Endodermal cell (in vitro differentiated cells): ENCODE measurements at places on chromosomes 11 and 22. TPM values are rescaled to one million over a fixed set of nuclear protein-coding genes. Genes with fewer than 3 reads are reported as not detected.
A peak's percentile ranks its signal among the peaks of the same experiment; 100 is the strongest.

DNA sequence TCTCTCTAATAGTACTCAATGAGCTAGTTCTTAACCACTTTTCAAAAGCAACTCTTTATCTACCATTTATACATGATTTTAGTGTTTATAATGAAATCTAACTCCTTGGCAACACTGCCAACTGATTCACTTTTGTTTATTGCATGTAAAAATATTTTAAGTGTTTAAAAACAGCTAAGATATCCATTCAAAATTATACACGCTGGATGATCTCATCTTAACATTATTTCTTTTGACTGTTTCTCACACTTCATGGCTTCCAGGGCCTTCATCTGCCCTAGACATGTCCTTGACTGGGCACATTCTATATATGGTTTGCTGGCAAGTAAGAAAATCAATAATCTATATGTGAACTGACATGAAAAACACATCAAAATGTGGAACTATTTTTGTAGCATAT lies 414.6 kb upstream of the LUZP2 start:
- no peak for DNase-seq

Gene WDR74
- 36.1 to 50.6 TPM (median 44.6 TPM) in 3 replicates for total RNA-seq

DNA sequence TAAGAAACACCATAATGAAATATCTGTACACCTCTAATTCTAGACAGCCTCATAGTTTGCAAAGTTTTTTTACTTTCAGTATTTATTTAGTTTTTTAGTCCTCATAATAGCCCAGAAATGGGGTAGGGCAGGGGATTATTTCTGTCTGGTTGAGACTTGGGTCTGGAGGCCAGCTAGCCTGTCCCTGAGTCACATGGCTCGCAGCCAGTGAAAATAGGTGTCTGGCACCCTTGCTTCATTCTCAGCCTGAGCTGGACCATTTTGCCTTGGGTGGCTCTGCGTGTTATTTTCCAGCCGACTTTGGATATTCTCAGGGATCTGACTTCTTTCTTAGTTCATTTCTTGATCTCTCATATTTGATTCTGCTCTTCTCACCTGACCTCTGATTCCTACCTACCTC lies 123.9 kb upstream of the NARS2 start:
- DNase-seq: no peak

DNA sequence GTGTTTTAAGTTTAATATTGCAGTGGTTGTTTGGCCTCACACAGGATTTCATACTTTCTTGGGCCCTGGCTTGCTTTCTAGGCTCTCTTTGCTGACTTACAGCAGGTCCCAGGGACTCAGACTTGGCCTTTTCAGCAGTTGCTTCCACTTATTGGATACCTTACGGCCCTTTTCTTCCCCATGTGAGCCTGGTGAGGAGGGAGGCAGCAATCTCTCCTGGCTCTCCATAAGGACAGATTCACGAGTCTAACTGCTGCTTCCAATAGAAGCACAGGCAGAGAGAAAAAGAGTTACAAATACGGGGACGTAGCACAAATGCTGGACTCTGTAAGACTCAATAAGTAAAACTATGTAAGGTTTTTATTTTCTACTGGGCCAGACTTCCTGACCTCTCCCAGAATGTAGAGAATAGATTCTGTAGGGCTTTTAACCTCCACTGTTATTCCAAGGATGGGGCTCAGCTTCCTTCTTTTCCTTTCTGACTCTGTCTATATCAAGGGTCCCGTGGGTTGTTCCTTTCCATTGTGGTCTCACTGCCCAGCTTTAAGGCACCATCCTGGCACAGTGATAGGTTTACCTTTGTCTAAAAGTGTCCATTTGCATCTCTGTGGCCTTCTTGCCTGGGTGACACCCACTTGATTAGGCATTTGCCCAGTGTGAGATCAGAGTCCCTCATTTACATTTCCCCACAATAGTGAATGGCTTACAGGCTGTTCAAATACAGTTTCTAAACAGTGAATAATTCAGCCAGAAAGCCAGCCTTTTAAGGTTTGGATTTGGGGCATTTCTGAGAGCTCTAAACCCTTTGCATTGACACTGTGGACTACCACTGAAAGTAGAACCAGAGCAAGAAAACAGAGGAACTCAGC lies 92.8 kb downstream of the RASSF10 start:
- DNase-seq: no peak

Gene TRPC6
- total RNA-seq: 4.1 and 5.1 TPM in 2 replicates

- peak; percentile 88 for DNase-seq
Measured at GRCh38 chr11:10728789-10729472, 22.1 kb upstream of the CTR9 start.

Gene TAF6L
- total RNA-seq: 36.5 and 41.7 TPM in 2 replicates

Gene CARD10
- 20.3 TPM in 2 replicates for total RNA-seq

Gene PRAME
- not detected in 2 replicates for total RNA-seq

DNA sequence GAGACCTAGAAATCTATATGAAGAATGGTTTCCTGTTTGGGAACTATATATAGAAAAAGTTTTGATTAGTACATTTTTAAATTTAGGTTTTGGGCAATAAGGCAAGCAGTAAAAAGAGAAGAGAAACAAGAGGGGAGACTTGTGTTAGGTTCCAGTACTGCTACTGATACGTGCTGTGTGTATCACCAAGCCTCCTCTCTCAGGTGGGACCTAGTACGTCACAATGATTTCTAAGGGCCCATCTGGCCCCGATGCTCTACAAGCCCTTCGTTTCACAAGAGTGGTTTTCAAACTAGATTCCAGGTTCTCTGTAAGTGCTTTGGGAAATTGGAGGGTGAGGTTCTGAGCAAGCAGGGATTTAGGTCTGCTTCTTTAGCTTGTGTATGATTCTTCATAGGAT lies 39.2 kb downstream of the USP35 start:
- no peak for DNase-seq

GRCh38 chr11:44338026-44338425 lies 28.1 kb upstream of the ALX4 start:
- DNase-seq: no peak

- no peak for DNase-seq
Measured at GRCh38 chr11:30485756-30486155, 100.4 kb downstream of the MPPED2 start.

- no peak for DNase-seq
Measured at GRCh38 chr22:49657275-49657973, 170.2 kb downstream of the BRD1 start.

Gene CCDC34
- total RNA-seq: 24.4 and 26.2 TPM in 2 replicates

Gene OR8D1
- not detected in 3 replicates for total RNA-seq

Gene SYCE3
- 0.70 TPM in 1 of 2 replicates, not detected in the other for total RNA-seq

Gene NPAS4
- total RNA-seq: not detected in 3 replicates

GRCh38 chr11:96385187-96385586 lies 4.5 kb downstream of the CCDC82 start:
- DNase-seq: no peak

Gene MRGPRE
- not detected in 2 replicates for total RNA-seq

DNA sequence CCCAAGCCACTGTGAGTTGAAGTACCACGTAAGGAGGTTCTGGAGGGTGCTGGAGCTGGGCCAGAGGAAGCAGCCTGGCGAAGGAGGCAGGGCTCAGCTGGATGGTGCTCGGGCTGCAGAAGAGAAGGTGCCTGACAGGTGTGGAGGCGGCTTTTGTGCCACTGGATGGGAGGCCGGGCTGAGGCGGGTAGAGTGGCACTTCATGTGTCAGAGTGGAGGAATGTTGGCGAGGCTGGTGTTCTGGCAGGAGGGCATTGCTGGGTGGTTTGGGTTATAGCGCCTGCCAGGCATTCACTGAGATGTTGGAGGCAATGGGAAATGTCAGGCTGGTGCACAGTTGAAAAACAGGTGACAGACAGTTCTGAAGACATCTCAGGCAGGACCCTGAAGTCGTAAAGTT lies 24.2 kb downstream of the UBE2L3 start:
- DNase-seq: no peak

GRCh38 chr11:43989162-43989981 lies 46.9 kb downstream of the C11orf96 start:
- peak; percentile 75 for DNase-seq

DNA sequence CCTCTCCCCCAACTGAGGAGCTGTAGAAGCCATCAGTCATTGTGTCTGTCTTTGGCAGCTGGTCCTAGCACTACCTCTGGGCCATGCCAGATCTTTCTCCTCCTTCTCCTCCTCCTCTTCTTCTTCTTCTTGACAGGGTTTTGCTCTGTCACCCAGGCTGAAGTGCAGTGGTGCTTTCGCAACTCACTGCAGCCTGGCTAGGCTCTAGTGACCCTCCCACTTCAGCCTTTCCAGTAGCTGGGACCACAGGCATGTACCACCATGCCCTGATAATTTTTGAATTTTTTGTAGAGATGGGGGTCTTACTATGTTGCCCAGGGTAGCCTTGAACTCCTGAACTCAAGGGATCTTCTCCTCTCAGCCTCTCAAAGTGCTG lies 50.1 kb upstream of the SHANK2 start:
- peak; percentile 16 for DNase-seq

- DNase-seq: no peak
Measured at GRCh38 chr11:46947399-46948077, 11.0 kb downstream of the CSTPP1 start.

Gene KCTD17
- total RNA-seq: 33.9 to 43.3 TPM (median 37.0 TPM) in 3 replicates

GRCh38 chr22:39962071-39962470 lies 1.9 kb downstream of the TMA7B start:
- DNase-seq: no peak

DNA sequence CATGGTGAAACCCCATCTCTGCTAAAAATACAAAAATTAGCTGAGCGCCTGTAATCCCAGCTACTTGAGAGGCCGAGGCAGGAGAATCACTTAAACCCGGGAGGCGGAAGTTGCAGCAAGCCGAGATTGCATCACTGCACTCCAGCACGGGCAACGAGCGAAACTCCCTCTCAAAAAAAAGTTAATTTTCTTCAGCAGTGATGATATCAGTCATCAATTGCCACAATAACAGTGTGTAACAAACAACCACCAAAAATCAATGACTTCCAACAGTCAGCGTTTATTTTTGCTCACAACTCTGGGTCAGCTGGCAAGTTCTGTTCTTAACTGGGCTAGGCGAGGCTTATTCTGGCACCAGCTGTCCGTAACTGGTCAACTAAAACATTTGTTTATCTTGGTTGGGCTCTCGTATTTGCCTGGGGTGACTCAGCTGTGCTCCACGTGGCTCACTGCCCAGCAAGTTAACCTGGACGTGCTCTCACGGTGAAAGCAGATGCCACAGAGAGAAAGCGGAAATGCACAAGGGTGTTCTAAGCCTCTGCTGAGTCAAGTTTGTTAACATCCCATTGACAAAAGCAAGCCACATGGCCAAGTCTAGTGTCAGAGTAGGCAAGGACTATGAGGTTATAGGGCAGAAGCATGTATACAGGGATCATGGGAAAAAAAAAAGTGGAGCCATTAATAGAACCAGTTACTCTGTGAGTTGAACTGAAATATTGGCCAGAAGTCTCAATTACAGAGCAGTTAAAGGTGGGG lies 52.1 kb downstream of the LHFPL7 start:
- peak; percentile 56 for DNase-seq

Gene RAB39A
- 4.6 and 4.8 TPM in 2 replicates for total RNA-seq

DNA sequence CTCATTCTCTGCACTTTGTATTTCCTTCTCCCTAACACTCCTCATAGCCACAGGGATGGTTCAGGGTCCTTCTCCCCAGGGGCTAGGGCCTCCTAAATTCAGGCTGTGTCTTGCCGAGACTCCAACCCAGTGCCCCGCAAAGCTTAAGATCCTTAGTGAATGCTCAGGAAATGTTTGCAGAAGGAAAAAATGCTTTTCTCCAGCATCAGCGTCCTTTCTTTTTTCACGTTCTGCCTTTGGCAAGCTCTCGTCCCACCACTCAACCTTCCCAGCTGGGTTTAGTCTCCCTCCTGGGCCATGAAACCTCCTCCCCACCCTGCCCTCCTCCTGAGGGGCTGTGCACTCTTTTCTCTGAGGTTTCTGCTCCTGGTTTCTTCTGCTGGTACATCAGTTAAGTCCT lies 503.8 kb upstream of the B3GAT1 start:
- DNase-seq: no peak

DNA sequence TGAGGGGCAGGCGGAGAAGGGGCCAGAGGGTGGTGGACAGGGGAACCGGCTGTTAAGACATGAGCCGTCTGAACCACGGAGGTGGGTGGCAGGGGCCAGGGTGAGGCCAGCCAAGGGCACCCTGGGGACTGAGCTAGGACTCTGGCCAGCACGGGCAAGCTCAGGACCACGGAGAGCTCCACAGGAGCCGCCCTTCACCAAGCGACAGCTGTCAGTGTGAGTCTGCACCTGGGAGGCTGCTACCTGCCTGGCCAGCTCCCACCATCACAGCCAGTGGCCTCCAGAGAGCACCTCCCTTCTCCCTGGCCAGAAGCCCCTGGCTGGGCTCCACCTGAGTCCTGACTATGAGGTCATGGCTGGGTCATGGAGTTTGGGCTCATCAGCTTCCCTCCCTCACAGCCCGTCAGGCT lies 21.6 kb downstream of the MGAT3 start:
- DNase-seq: peak; percentile 92

Gene VSIG10L2
- total RNA-seq: not detected in 2 replicates

- peak; percentile 26 for DNase-seq
Measured at GRCh38 chr11:1297576-1298473, 11.6 kb downstream of the TOLLIP start.

Gene ASRGL1
- 33.8 and 39.8 TPM in 2 replicates for total RNA-seq

- no peak for DNase-seq
Measured at GRCh38 chr11:90874986-90875385, 652.1 kb upstream of the CHORDC1 start.

DNA sequence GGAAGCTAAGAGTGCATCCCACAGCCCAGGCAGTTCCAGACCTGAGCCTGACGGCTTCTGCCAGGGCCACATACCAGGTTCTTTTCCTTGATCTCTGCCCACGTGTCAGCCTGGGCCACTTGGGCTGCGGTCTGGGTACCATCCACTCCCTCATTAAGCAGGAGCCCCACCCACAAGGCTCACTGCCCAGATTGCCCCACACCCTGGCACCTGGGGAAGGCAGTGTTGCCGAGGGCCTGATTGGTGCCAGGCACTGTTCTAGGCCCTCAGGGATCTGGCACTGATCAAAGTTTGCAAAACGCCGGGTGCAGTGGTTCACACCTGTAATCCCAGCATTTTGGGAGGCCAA lies 15.4 kb downstream of the GGA1 start:
- no peak for DNase-seq
